ENCODE measurements at places on chromosomes 7 and 10.

GRCh38 chr7:14196555-14196954, 207.1 kb upstream of the ETV1 start:
- no peaks in the 10 kb centered on the region for H3K27me3 ChIP-seq
- no peak overlapping the region for H3K4me3 ChIP-seq
- H3K36me3 ChIP-seq = no peaks in the 10 kb centered on the region
- no peak for DNase-seq
- H3K27ac ChIP-seq = no peak overlapping the region
- H3K4me1 ChIP-seq = peaks cover 4% of the 10 kb centered on the region

DNA sequence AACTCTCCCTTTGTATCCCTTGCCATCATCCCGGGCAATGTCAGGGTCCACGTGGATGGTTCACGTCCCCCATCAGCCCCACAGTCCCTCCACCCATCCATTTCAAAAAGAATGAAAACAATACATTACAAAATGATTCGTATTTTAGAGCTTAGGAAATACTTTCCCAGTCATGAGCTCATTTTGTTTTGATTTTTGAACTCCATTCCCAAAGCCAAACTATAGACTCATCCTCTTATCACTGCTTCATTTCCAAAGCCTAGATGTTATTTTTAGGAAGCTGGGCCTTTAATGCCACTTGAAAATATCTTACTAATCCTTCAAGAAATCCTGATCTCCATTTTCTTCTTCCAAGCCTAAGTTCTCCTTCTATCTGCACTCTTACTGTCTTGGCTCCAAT, 72.1 kb downstream of the WNT2 start:
- no peak for DNase-seq
- H3K4me1 ChIP-seq = peaks cover 5% of the 10 kb centered on the region

DNA sequence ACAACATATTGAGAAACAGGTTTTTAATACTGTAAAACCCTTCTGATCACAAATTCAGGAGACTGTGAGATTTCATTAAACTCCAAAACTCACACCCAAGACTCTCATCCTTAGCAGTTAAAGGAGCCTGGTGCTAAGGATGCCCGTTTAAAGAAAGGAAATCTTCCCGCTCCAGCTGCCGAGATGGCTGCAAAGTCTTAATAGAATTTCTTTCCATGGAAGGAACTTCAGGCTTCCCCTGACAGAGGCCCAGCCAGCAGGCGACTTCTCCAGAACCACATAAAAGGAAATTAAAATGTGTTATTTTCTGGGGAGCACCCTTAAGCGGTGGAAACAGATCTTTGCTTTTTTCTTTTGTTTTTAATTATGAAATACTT, 104.7 kb upstream of the CHST15 start:
- no peak overlapping the region for H3K27ac ChIP-seq
- DNase-seq = no peak
- H3K4me1 ChIP-seq = peaks cover 9% of the 10 kb centered on the region
- H3K27me3 ChIP-seq = peaks cover 7% of the 10 kb centered on the region
- H3K4me3 ChIP-seq = no peak overlapping the region

DNA sequence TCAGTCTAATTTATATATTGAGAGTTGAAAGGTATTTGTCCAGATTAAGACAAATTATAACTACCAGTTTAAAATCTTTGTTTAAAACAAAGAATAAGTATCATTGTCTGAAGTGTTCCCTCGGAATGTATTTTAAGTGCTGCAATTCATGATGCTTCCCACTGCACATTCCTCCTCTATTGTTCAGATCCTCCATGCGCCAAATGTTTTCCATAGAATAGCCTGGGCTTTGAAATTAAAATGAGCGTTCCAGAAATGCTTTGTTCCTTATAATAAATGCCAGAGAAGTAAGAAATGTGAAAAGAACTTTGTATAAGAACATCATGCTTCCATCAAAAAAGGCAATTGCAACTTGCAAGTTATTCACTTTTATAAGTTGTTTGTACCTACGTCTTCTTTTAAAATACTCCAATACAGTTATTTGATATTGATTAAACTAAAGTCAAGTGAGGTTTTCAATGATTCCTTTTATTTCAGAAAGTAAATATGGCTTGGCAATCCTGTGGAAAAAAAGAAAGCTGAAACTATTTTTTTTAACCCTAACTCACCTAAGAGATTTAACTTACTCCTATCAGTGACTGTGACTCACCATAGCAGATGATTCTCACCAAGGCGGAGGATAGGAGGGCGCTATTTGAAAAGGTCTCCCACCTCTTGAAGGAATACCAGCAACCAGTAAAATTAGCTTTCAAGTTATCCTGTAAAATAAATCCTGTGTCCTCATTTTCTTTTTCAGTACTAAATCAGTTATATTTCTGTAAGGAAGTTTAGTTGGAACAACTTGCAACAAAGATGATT, 85.8 kb downstream of the CTNNA3 start:
- H3K36me3 ChIP-seq = no peaks in the 10 kb centered on the region
- H3K4me3 ChIP-seq = no peak overlapping the region
- H3K27me3 ChIP-seq = no peaks in the 10 kb centered on the region
- peaks cover 38% of the 10 kb centered on the region for H3K4me1 ChIP-seq
- no peak overlapping the region for H3K27ac ChIP-seq

- no peaks in the 10 kb centered on the region for H3K4me1 ChIP-seq
- H3K4me3 ChIP-seq = no peak overlapping the region
- peaks cover 40% of the 10 kb centered on the region for H3K36me3 ChIP-seq
- H3K27me3 ChIP-seq = no peaks in the 10 kb centered on the region
- no peak for DNase-seq
These were observed 36.6 kb downstream of the SBDS start for GRCh38 chr7:66958538-66959350.

DNA sequence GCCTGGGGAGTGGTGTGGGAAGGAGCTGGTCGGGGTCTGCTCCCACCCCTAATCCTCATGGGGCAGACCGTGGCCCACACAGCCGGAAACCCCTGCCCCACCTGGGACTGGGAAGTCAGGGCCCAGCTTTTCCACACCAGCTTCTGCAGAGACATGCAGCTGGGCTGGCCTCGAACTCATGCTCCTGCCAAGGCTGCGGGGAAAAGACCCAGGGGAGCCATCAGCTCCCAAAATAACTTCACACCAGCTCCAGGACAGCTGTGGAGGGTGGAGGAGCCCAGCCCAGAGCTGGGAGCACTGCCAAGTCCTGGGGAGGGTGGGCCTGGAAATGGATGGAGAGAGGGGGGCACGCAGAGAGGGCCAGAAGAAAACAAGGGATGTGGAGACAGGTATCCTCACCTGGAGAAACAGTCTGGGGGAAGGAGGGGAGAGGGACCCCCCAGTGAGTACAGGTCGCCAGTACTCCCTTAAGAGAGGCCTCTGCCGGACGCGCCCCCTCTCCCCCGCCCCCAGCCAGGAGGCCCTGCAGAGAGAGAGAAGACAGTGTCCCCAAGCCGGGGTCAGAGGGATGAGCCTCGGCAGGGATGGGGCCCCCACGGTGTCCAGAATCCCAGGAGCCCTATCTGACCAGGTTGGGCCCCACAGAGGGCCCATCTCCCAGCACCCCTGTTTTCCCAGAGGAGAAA, 11.5 kb upstream of the GRIFIN start:
- peaks cover 3% of the 10 kb centered on the region for H3K4me1 ChIP-seq
- DNase-seq = no peak
- H3K27me3 ChIP-seq = no peaks in the 10 kb centered on the region
- H3K27ac ChIP-seq = no peak overlapping the region

- no peaks in the 10 kb centered on the region for H3K36me3 ChIP-seq
- no peaks in the 10 kb centered on the region for H3K27me3 ChIP-seq
- H3K27ac ChIP-seq = peak overlapping the region; percentile 67
These were observed 13.6 kb downstream of the GPRIN2 start for GRCh38 chr10:46542567-46543465.

GRCh38 chr7:75048435-75049379, 24.9 kb downstream of the RCC1L start:
- H3K27me3 ChIP-seq = no peaks in the 10 kb centered on the region
- no peak overlapping the region for H3K4me3 ChIP-seq
- peaks cover 4% of the 10 kb centered on the region for H3K4me1 ChIP-seq
- peak overlapping the region; percentile 43 for H3K27ac ChIP-seq

GRCh38 chr7:159121068-159121467, 23.6 kb downstream of the VIPR2 start:
- peaks cover 5% of the 10 kb centered on the region for H3K4me1 ChIP-seq
- no peak overlapping the region for H3K4me3 ChIP-seq
- DNase-seq = no peak
- no peak overlapping the region for H3K27ac ChIP-seq
- H3K36me3 ChIP-seq = no peaks in the 10 kb centered on the region

DNA sequence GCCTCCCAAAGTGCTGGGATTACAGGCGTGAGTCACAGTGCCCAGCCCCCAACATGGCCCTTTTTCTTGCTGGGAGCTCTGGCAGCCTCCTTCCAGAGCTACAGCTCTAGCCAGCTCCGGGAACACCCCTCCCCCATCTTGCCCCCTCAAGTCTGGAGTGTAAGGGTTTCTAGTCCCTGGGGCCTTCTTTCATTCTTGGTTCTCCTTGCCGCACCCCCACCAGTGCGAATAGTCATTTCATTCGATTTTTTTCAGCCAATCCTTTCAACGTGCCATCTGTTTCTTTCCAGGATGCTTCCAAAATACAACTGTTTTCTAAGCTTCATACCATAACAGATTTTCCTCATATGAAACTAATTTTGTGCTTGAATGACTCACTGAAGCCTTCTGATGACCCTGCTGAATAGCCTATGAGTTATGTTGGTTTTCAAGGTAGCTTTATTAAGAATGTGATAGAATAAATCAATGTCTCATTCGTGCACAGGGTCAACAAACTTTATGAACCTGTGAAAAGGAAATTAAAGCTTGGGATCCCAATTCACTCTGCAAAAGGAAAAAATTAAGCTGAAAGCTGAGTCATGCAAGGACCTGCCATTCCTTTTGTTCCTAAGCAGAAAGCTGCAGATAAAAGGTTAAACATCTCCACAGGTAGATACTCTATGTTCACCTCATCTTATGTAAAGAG, 38.6 kb downstream of the CDC14C start:
- no peak overlapping the region for H3K4me3 ChIP-seq
- H3K27ac ChIP-seq = peak overlapping the region; percentile 84
- no peaks in the 10 kb centered on the region for H3K36me3 ChIP-seq

DNA sequence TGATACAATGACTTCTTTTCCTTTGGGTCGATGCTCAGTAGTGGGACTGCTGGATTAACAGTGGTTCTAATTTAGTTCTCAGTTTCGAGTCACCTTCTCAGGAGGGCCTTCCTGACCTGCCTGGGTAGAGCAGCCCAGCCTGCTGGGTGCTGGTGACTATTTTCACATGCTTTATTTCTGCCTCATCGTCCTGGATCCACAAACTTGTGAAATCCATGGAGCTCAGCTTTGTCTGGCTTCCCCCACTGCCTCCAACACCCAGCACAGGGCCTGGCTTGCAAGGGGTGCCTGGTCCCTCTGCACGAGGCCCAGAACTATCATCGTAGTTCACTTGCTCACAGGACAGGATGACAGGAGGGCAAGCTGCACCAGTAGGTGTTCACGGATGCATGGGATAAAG, 46.9 kb downstream of the SPOCK2 start:
- H3K4me1 ChIP-seq = peaks cover 68% of the 10 kb centered on the region
- H3K4me3 ChIP-seq = no peak overlapping the region
- no peaks in the 10 kb centered on the region for H3K27me3 ChIP-seq
- no peak for DNase-seq
- H3K36me3 ChIP-seq = no peaks in the 10 kb centered on the region

- H3K4me1 ChIP-seq = peaks cover 50% of the 10 kb centered on the region
- H3K27ac ChIP-seq = no peak overlapping the region
- no peaks in the 10 kb centered on the region for H3K27me3 ChIP-seq
These were observed 156.7 kb downstream of the RAPGEF5 start for GRCh38 chr7:22200238-22200637.

DNA sequence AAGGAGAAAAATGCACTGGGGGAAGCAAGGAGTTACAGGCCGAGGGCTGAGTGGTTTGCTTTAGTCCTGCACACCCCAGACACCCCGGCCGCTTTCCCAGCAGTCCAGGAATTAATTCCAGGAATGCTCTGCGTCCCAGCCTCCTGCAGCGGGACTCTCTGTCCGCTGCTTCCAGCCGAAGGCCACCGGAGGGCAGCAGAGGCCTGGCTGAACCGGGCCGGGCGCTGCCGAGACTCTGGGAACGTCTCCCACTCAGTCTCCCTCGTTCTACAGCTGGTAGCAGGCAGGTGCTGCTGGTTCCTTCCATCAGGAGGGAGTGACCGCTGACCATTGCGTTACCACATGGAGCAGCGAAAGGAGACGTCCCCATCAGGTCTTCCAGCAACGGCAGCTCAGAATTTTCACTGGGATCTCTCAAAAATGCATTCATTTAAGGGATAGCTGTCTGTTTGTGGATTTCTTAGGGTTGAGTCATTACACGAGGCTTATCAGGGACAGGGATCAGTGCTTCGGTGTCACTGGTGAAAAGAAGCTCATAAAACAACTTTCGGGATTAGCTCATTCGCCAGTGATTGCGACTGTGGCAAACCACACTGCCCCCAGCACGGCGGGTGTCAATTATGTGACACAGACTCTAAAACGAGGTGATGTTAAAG, 24.9 kb upstream of the PITRM1 start:
- peak overlapping the region; percentile 48 for H3K4me3 ChIP-seq
- peaks cover 11% of the 10 kb centered on the region for H3K4me1 ChIP-seq
- H3K27ac ChIP-seq = no peak overlapping the region
- DNase-seq = peak; percentile 69

GRCh38 chr10:78053211-78053868, 19.7 kb downstream of the RPS24 start:
- H3K4me1 ChIP-seq = no peaks in the 10 kb centered on the region
- H3K36me3 ChIP-seq = peaks cover 2% of the 10 kb centered on the region
- no peaks in the 10 kb centered on the region for H3K27me3 ChIP-seq
- no peak overlapping the region for H3K27ac ChIP-seq

GRCh38 chr7:81211204-81211933, 292.5 kb upstream of the SEMA3C start:
- H3K36me3 ChIP-seq = no peaks in the 10 kb centered on the region
- no peaks in the 10 kb centered on the region for H3K27me3 ChIP-seq
- no peak for DNase-seq
- no peak overlapping the region for H3K4me3 ChIP-seq
- H3K4me1 ChIP-seq = peaks cover 50% of the 10 kb centered on the region

GRCh38 chr7:143018931-143019330, 8.0 kb downstream of the OR9A2 start:
- no peak overlapping the region for H3K4me3 ChIP-seq
- no peak for DNase-seq

GRCh38 chr10:110613341-110613995, 30.7 kb upstream of the RBM20 start:
- peaks cover 27% of the 10 kb centered on the region for H3K4me1 ChIP-seq
- no peak overlapping the region for H3K4me3 ChIP-seq
- H3K27me3 ChIP-seq = no peaks in the 10 kb centered on the region
- DNase-seq = no peak

GRCh38 chr10:85976267-85976793, 390.3 kb downstream of the GRID1 start:
- H3K4me3 ChIP-seq = no peak overlapping the region
- no peak for DNase-seq
- no peak overlapping the region for H3K27ac ChIP-seq

- H3K27me3 ChIP-seq = no peaks in the 10 kb centered on the region
- no peak for DNase-seq
- H3K4me3 ChIP-seq = no peak overlapping the region
- no peaks in the 10 kb centered on the region for H3K36me3 ChIP-seq
These were observed 80.4 kb downstream of the AUTS2 start for GRCh38 chr7:69678494-69679187.

GRCh38 chr10:117071286-117072050, 66.5 kb upstream of the SHTN1 start:
- H3K27ac ChIP-seq = no peak overlapping the region
- H3K4me3 ChIP-seq = no peak overlapping the region
- no peaks in the 10 kb centered on the region for H3K4me1 ChIP-seq
- H3K27me3 ChIP-seq = peaks cover 61% of the 10 kb centered on the region

Data from mesothelial cell of epicardium (in vitro differentiated cells).